Posterior vena cava (tissue), 2 donors: ENCODE measurements at places on chromosomes 11 and 22. TPM values are rescaled to one million over a fixed set of nuclear protein-coding genes. Genes with fewer than 3 reads are reported as not detected.
A peak's percentile ranks its signal among the peaks of the same experiment; 100 is the strongest.

DNA sequence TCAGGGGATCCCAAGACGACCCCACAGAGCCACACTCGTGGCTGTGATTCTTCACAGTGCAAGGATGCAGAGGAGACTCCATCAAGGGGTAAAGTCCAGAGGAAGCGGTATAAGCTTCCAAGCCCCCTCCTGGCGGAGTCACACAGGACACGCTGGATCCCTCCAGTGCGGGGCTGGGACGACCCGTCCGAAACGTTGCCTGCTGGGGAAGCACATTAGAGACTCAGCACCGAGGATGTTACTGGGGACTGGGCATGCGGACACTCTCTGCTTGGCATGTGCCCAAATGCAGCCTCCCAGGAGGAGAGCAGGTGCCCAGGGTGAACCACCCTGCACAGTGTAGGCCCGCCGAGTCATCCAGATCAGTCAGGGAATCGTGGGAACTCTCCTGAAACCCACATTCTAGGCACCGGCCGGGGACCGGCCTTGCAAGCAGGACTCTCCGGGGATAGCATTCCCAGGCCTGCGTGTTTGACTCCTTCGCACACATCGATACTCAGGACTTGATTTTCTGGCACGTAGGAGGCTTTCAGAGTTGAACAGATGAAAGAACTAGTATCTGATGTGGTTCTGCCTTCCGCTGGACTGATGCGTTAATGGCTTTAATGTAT is 229.8 kb downstream of the TBC1D22A start:
- peak; percentile 72 for DNase-seq

DNA sequence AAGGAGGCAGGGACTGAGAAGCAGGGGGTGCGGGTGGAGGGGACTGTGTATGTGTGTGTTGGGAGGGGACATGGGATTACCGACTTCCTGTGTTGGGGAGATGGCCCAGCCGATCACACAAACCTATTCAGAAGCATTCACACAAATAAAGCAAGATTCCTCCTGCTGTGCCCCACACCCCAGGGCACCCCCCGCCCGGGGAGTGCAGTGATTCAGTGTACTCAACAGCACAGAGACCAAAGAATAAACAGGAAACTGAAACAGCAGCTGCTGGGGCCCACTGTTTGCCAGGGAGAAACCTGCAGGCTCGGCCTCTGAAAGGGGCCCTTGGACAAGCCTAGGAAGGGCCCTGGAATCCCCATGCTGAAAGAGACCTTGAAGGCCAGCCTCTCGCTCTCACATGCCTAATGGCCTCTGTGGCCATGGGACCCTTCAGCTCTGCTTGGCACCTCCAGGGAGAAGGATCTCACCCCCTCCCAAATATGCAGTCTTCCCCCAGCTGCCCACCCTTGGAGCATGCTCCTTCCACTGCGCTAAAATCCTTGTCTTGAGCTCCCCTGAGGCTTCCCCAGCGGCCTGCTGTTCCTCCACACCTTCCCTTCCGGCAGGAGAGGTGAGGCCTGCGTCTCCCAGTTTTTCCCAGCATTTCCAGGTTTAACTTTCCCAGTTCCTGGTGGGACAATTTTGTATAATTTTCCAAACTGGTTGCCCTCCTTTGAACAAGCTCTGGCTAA is 72.9 kb downstream of the CSNK2A3 start:
- no peak for DNase-seq

DNA sequence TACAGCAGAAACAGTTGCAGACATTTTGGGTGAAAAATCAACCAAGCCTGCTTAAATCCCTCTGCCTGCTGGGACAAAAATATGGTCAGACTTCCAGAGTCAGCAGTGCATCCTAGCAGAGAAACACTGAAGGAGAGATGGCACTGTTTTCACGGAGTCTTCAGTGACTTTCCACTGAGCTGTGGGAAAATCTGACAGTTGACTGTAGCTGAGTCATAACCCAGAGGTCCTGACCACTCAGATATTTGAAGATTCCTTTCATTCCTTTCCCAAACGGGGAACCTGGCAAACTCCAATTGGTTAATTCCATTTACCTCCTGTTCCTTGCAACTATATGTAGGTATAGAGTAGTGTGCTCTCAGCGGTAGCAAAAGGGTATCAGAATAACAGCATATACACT is 20.9 kb upstream of the UPB1 start:
- DNase-seq, result no peak

ASRGL1 gene
- total RNA-seq, result 13.3 TPM

- peak; percentile 85 for DNase-seq
Observed at GRCh38 chr11:10385696-10386095, 69.4 kb upstream of the AMPD3 start.

TMEM132A gene
- total RNA-seq, result 7.7 TPM
